ENCODE measurements at places on chromosomes 7 and 10.

GRCh38 chr7:74511345-74511744, 57.6 kb downstream of the GTF2IRD1 start:
- DNase-seq = no peak

DNA sequence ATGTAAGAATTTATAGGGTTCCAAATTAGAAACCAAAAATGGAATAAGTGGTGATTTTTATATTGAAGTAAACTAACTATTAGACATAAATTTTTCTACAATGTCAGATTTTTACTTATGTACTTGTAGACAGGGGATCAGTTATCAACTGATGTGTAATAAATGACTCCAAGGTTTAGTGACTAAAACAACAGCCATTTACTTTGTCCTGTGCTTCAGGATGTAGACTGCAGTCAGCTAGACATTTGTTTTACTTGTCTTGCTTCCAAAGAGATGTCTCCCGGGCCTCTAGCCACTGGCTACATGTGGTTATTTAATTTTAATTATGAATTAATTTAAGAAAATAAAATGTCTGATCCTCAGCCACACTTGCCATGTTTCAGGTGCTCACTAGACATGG, 249.7 kb upstream of the IGFBP3 start:
- DNase-seq = peak; percentile 33

DNA sequence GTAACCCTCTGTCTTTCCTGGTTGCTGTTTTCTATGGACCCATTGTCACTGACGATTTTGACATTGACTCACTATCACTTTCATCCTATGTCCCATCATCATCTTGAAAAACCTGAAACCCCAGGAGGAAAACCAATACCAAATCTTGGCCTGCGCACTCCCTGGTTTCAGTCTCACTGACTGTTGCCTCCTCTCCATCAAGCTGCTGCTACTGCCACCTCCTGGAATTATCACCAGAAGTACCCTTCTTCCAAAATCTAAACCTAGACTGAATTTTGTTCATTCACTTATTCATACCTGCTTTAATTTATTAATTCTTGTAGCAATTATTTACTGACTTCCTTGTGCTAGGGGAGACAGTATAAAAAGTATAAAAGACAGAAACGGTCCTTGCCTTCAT, 44.5 kb upstream of the ACBD5 start:
- DNase-seq = peak; percentile 28

DNA sequence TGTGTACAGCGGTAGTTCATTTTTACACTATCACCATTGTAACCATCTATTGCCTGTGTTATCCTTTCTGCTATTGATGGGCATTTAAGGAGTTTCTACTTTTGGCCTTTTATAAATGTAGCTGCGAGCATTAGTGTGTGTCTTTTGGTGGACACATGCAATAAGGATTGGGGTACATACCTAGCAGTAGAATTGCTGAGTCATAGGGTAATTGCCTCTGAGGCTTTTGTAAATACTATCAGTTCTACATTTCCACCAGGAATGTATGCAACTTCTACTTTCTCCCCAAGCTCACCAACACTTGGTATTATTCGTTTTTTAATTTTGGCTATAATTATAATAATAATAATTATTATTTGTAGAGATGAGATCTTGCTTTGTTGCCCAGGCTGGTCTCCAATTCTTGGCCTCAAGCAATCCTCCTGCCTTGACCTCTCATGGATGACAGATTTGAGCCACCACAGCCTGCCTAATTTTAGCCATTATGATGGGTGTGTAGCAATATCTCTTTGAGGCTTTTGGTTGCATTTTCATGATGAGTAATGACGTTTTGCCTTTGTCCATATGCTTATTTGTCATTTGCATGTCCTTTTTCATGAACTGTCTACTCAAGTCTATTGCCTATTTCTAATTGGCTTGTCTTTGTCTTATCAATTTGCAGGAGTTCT, 277.0 kb downstream of the ACTR3B start:
- DNase-seq = no peak
